CD4-positive, alpha-beta T cell treated with Interleukin-1 beta for 1 hour (primary cell): ENCODE measurements at places on chromosomes 7 and 10.
A peak's percentile ranks its signal among the peaks of the same experiment; 100 is the strongest.

DNA sequence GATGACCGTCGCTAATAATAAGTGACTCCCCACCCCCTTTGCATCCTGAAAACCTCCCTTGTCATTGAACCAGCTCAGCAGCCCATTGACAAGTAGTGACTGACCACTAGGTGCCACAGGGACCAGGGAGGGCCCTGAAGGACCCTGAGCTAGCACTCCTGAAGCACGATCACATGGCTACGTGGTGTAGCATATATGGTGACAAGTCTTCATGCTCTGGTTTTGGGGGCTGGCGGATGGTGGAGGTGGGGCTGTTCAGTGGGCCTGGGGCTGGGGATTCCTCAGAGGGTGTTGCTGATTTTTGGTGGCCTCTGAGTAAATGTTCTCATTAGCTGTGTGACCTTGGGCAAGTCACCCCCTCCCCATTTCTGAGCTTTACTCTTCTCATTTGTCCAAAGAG is 4.7 kb downstream of the ADAMTS14 start:
- DNase-seq = no peak

GRCh38 chr10:25778646-25779045 is 155.4 kb upstream of the MYO3A start:
- no peak for DNase-seq

- DNase-seq = no peak
Observed at GRCh38 chr7:8147760-8148463, 114.1 kb downstream of the ICA1 start.

DNA sequence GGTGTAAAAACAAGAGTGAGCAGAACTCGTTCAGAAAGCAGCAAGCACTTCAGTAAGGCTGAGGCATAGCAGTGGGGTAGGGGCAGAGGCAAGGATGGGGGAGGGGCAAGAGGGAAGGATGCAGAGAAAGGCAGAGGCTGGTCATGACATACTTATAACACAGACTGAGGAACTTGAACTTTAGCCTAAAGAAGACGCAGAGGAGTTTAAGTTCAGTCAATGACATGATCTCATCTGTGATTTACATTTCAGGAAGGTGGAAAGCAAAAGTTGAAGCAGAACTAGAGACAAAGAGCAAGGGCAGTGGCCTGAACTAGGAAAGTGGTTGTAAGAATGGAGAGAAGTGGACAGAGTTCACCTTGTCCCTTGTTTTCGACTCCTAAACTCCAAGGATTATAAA is 15.8 kb downstream of the MACC1 start:
- DNase-seq = no peak

- DNase-seq = no peak
Observed at GRCh38 chr10:51699145-51699474, 285 bp downstream of the CSTF2T start.

GRCh38 chr10:61125560-61126170 is 181.7 kb upstream of the RHOBTB1 start:
- DNase-seq = no peak

DNA sequence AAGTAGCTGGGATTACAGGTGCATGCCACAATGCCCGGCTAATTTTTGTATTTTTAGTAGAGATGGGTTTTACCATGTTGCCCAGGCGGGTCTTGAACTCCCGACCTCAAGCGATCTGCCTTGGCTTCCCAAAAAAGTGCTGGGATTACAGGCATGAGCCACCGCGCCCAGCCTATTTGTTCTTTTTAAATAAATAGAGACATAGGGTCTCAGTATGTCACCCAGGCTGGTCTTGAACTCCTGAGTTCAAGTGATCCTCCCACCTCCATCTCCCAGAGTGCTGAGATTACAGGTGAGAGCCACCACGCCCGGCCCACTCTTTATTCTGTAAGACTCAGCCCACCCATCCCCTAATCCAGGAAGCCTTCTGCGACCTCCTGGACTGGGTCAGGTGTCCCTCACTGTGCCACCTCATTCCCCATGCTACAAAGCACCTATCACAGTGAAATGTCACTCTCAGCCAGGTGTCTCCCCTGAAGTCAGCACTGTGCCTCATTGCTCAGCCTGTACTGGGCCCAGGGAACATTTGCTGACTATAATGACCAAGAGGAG is 2.8 kb downstream of the TMEM120A start:
- DNase-seq = no peak

DNA sequence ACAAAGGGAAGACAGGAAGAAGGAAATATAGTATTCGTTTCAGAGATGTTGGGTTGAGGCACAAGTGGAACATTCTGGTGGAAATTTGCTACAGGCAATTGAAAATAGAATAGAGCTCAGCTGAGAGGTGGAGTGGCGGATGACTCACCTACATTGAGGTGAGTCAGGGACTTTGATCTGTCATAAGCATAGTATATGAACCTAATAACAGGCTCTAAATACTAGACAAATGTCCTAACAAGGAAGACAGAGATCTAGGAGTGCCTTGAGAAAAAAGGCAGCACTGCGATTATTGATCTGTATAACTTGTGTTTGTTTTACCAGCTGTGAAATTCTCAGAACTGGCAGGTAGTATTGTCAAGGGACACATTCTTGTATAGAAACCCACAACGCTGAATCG is 907 bp upstream of the IFRD1 start:
- peak; percentile 29 for DNase-seq
